ENCODE measurements at places on chromosomes 13 and 19.

GRCh38 chr19:48190288-48190884, 19.9 kb downstream of the ZSWIM9 start:
- peak; percentile 53 for DNase-seq

- no peak for DNase-seq
Observed at GRCh38 chr19:3398114-3398899, 31.9 kb downstream of the NFIC start.

DNA sequence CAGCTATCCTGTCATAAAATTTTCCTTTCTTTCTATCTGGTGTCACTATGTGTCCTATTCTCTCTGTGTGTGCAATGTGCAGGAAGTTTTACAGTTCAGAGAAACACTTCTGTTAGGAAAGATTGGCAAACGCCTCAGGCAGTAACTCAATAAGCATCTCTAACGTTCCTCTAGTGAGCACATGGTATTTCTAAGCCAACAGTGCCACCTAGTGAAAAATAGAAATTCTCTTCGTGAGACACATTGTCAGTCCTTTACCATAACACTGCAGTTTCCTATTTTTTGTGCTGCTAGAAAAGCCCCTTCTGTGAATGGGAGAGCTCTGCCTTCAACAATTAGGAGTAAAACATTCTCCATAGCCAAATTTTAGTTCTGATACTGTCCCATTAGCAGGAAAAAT, 50.7 kb downstream of the ZNF723 start:
- DNase-seq, result peak; percentile 32

DNA sequence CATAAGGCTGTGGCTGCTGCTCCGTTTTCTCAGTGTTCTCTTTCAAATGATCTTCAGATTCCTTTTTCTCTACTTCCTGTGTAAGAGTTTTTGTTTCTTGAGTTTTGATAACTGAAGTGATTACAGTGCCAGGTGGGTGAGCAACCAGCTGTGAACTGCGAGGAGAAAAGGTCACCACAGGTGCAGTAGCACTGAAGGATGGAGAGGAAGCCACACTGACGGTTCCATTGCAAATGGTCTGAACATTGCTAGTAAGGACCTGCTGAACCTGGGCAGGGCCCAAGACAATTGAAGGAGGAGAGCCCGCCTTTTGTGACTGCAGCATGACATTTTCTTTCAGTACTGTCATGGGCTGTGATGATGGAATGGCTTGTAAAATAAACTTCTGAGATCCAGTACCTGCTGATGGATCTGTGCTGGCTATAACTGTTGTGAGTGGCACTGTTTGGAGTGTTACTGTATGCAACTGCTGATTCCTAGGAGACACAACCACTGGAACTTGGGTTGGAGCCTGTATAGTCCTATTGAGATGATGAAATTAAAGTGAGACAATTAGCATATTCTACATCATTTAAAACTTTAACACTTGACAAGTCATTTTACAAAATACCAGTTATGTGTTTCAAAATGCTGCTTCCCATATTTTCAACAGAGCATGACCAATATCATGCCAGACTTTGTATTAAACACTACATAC, 85.5 kb downstream of the ELF1 start:
- DNase-seq, result no peak

GRCh38 chr19:42295831-42296525, 6.0 kb upstream of the PRR19 start:
- DNase-seq, result peak; percentile 75

- peak; percentile 66 for DNase-seq
Observed at GRCh38 chr19:45499196-45500180, 1.2 kb downstream of the PPM1N start.

- no peak for DNase-seq
Observed at GRCh38 chr19:33938821-33939220, 142.2 kb downstream of the KCTD15 start.

- no peak for DNase-seq
Observed at GRCh38 chr13:27442797-27443196, 7.6 kb downstream of the MTIF3 start.

DNA sequence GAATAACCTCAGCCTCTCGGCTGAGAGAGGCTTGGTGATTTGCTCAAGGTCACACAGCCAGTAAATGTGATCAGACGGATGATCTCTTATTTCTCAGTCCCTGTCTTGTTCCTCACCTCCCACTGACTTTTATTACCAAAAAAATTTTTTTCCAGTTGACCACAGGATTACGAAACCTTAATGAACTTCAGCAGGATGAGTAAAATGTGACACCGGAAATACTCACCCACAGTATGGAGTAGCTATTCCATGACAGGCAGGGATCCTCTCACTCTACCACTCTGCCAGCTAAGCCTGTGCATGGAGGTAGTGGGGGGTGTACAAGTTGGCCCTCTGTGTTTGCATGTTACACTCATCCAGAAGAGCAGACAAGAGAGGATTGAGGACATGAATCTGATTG, 916.4 kb downstream of the UQCRFS1 start:
- DNase-seq, result no peak

- peak; percentile 83 for DNase-seq
Observed at GRCh38 chr19:47707135-47707925, 5.9 kb upstream of the EHD2 start.

DNA sequence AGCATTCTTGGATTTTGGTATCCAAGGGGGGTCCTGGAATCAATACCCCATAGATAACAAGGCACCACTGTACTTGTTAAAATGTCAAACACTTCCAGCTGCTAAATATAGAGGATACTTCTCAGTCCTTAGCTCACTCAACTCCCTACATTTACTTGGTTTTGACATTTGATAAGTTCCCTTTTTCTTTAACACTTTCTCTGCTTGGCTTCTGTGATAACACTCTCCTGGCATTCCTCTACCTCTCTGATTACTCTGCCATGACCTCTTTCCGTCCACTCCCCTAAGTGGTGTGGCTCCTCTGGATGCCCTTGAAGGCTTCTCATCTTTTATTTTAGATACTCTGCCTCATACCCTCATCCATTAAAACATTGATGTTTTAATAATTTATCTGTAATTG, 65.2 kb downstream of the MICU2 start:
- DNase-seq, result no peak

- DNase-seq, result no peak
Observed at GRCh38 chr13:98284679-98285078, 107.6 kb upstream of the RNF113B start.

GRCh38 chr13:77353995-77354394, 27.1 kb upstream of the MYCBP2 start:
- no peak for DNase-seq

- DNase-seq, result peak; percentile 57
Observed at GRCh38 chr19:10270616-10271394, at the start of gene ICAM1. Gene ICAM1 (plus strand): TSS chr19:10271120. CDS start chr19:10271160, 40 bp downstream.

- DNase-seq, result no peak
Observed at GRCh38 chr13:27465611-27466010, 15.2 kb upstream of the MTIF3 start.

- peak; percentile 94 for DNase-seq
Observed at GRCh38 chr13:44382635-44383145, 9.1 kb downstream of the SERP2 start.

DNA sequence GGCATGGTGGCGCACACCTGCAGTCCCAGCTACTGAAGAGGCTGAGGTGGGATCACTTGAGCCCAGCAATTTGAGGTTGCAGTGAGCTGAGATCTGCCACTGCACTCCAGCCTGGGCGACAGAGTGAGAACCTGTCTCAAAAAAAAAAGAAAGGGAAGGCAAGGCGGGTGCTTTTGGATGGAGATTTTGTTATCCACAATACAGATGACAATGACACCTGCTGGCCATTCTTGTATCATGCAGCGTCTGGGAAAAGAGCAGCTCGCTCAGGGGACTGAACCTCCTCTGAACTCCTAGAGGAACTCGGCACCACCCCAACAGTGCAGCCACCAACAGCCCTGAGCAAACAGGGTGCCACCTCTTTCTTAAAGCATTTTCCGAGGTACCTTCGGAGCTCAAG, 22.8 kb downstream of the HAUS8 start:
- peak; percentile 19 for DNase-seq

GRCh38 chr13:76516013-76516412, 370.2 kb downstream of the KCTD12 start:
- DNase-seq, result no peak

DNA sequence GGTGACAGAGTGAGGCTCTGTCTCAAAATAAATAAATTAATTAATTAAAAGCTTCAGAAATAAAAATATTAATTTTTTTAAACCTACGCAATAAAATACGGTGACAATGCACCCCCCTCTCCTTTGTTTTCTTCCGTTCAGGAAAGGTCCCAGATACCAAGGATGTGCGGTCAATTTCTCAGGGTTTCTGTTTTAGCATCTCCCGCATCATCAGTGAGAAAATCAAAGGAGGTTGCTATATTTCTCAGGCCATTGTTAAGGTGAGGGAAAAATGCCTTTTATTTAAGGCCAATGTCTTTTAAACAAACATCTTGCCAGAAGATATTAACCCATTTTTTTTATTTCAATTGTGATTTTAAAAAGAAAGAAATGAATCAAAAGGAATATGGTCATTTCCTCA, 111.7 kb downstream of the INSR start:
- DNase-seq, result no peak

DNA sequence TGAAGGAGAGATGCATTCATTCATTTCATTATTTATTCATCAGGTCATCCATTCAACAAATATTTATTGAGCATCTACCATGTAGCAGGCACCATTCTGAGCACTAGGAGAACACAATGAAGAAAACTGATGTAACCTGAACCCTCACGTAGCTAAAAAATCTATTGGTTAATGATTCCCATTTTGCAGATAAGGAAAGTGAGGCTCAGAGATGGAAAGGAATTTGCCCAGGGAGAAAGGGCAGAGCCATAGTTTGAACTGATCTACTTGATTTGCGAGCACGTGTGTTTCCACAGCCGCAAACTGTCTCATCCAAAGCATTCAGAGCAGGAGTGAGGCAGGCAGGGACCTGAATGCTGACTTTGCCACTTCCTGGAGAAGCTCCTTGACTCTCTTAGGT, 2.7 kb downstream of the KLK8 start:
- no peak for DNase-seq

- DNase-seq, result no peak
Observed at GRCh38 chr13:73872397-73872796, 261.8 kb downstream of the KLF12 start.

DNA sequence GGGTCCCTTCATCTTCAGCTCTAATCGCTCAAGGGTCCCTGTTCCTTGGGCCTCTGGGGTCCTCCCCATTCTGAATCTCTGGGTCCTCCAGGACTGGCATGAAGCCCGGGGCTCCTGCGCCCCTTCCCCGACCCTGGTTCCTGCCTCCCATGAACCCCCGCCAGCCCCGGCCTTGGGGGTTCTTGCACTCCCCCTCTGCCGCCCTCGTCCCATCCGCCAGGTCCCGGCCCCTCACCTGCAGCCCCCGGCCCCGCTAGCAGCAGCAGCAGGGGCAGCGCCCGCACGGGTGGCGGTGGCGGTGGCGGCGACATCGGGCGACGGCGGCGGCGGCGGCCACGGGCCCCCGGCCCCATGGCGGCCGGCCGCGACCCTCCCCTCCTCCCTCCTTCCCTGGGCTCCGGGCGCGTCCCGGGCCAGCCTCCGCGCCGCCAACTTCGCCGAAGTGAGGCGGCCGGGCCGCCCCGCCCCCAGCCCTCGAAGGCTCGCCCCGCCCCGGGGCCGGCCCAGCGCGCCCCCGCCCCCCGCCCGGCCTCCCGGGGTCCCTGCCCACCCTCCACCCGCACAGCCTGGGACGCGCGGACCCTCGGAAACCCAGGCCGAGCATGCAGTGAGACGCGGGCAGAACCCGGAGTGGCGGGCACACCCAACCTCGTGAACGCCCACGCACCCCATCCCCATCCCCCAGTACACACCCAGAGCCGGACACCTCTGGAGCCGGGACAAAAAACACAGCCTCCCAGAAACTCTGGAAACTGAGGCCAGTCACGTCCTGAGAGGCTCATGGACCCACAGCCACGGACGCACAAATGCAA, at the start of gene NOTCH3:
NOTCH3 (minus strand) TSS at position 443 of the 812 bp plus-strand sequence; CDS start at position 353, 90 bp downstream.
- no peak for DNase-seq

DNA sequence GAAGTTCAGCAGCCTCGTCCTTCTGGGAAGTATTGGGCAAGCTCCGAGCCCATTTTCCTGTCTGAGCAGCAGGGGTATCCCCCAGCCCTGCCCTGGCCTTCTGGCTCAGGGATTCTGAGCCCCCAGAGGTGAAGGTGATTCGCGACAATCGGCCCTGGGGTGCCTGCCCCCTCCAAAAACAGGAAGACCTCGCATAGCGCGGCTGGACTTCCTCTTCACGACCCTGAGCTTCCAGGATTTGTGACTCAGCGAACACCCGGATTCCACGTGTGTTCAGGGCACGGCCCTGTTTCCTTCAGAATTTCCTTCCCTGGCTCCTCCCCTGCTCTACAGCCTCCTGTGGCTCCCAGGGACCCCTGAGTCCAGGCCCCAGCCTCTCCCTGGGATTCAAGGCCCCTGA, at the start of gene SEMA6B:
SEMA6B (minus strand) TSS at position 116 of the 400 bp plus-strand sequence. CDS start 1,227 bp downstream, outside the sequence.
- DNase-seq, result no peak

DNA sequence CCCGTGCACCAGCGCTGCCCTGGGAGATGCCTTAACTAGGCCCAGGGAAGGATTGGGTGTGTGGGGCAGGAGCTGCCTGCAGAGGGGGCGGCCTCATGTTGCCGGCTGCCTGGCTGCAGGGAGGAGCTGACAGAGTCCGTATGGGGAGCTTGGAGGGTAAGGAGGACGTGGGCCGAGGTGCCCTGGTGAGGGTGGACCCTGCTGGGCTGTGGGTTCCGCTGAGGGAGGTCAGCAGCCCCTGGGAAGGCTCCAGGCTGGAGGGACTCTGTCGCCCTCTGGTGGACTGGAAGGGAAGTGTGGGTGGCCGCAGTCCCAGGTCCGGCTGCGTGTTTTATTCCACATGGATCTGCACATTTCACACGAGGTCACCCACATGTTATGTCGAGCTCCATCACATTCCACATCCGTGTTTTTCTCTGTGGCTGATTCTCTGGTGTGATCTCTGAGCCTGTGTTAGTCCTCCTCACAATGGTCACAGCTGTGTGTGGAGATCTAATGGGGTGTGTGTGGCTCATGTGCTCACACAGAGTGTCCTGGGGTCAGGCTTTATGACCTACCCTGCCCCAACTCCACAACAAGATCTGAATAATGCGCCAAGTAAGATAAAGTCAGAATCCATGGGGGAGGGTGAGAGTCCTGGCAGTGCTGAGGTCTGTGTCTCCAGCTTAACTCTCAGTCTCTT, 1.8 kb upstream of the CEACAM8 start:
- peak; percentile 48 for DNase-seq

DNA sequence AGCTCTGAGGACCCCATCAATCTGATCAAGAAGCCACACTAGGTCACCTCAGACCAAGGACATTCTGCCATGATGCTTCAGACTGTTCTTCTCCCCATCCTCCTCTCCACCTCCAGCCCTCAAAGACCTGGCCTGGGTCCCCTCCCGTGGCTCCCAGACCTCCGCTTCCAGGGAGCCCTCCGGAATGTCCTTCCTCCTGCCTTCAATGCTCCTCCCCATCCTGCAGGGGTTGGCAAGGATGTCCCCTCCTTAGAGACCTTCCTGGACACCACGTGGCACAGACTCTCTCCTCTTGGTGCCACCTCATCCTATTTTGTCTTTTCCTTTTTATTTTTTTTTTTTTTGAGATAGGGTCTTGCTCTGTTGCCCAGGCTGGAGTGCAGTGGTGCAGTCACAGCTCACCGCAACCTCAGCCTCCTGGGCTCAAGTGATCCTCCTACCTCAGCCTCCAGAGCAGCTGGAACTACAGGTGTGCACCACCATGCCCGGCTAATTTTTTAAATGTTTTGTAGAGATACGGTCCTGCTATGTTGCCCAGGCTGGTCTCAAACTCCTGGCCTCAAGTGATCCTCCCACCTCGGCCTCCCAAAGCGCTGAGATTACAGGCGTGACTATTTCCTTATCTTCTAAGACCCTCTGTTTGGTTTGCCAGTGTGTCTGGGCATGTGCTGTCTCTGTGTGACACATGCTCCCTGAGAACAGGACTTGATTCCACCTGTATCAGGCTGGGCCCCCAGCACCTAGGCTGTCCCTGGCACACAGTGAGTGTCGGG, 84.9 kb downstream of the GNG7 start:
- DNase-seq, result no peak

- DNase-seq, result no peak
Observed at GRCh38 chr13:36912973-36913372, 7.1 kb downstream of the SMAD9 start.
